T47D (cell line): ENCODE measurements at places on chromosomes 16 and 17.

DNA sequence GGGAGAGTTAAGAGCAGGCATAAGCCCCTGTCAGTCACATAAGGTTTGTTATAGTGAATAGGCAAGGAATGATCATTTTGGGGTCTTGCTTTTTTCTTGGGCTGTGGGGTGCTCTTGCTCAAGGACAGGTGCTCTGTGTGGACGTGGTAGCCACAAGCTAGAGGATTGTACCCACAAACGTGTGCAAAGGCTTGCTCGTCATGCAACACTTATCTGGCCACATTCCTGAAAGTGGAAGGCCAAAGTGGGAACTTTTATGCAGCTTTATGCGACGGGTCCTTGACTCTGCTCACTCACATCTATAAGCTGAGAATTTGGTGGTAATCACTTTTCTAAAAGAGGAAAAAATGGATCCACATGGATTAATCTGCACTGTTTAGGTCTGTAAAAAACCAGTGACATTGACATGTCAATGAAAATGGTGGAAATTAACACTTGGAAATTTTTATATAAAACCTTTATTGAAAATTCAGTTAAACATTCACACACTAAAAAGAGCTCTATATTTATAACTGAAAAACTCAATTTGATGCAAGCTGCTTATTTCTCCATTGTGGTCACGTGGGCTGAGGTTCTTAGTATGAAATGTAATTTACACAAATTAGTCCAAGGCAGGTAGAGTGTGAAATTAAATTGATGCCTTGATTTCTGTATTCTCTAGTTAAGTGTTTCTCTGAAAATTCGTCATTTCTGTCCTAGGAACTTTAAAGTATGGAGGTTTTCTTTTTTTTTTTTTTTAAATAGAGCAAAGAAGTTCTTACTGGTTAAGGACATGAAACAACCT, 162.3 kb downstream of the MSI2 start:
- DNase-seq: no peak

DNA sequence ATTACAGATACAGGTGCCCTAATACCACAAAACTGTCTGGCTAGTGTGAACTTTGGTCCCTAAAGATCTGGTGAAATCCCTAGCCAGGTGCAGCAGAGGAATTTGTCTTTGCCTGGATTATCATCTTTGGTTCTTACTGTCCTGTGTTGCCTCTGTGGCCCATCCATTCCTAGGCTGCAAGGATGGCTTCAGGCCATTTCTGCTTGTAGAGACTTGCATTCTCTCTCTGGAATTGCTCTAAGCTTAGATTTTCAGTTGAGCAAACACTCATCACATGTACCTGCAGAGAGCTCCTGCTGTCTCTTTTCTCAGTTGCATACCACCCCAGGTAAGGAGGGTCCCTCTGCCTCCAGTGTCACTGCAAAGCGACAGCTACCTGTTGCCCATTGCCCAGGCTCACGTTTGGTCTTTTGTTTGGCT, 114.9 kb downstream of the PRKCA start:
- no peak for DNase-seq

DNA sequence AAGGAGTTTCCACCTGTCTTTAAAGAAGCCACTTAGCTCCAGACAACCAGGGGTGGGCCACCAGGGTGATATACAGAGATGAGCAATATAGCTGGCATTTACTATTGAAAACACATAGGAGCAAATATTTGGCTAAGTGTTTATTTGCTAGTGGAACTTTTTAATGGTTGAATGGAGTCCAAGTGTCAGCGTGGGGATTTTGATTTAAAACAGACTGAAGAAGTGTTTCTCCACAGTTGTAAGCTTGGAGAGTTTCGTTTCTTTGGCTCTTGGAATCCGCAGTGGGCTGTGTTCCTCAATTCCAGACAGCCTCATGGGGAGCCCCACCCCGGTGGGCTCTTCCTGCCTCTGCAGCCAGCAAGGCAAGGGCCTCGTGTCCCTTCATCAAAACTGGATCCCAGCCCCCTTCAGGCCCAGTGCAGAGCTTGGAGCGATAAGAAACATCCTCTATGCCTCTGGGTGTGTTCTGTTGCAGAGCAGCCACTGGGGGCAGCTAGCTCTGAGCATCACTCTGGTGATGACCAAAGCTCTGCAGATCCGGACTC, 36.1 kb downstream of the NOG start:
- DNase-seq: no peak

GRCh38 chr17:28494445-28495188, 11.5 kb upstream of the FOXN1 start:
- peak; percentile 84 for DNase-seq

- peak; percentile 21 for DNase-seq
These were observed 3.2 kb upstream of the SAMD14 start for GRCh38 chr17:50133028-50133768.

DNA sequence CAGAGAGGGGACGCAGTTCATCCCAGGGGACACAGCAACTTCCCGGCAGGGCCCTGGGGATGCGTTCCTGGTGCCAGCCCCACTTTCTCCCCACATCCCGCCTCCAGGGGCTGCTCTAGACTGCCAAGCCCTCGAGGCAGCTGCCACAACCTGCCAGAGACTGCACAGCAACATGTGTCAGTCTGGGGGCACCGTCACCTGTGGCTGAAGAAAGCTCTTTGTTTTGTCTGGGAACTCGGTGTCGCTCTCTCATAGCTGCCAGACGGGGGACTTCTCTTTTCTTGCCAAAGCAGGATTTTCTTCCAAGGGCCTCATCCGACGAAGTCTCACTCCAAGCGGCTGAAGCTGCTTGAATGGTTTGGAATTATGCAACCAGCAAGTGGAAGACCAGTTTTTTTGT, 43.7 kb downstream of the COTL1 start:
- no peak for DNase-seq

DNA sequence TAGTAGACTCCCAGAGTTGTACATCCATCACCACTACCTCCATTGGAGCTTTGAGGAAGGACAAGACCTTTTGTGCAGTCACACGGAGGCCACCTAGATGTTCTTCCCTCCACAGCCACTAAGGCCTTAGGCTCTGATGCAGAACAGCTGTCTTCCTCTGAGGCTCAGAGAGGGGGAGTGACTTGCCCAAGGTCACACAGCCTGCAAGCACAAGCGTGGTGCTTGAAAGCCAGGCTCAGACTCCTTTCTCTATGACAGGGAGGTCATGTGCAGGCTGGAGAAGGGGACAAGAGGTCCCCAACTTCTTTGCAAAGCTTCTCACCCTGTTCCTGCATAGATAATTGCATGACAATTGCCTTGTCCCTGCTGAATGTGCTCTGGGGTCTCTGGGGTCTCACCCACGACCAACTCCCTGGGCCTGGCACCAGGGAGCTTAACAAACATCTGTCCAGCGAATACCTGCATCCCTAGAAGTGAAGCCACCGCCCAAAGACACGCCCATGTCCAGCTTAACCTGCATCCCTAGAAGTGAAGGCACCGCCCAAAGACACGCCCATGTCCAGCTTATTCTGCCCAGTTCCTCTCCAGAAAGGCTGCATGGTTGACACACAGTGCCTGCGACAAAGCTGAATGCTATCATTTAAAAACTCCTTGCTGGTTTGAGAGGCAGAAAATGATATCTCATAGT, 12.7 kb downstream of the SCGB1C2 start:
- DNase-seq: peak; percentile 66

DNA sequence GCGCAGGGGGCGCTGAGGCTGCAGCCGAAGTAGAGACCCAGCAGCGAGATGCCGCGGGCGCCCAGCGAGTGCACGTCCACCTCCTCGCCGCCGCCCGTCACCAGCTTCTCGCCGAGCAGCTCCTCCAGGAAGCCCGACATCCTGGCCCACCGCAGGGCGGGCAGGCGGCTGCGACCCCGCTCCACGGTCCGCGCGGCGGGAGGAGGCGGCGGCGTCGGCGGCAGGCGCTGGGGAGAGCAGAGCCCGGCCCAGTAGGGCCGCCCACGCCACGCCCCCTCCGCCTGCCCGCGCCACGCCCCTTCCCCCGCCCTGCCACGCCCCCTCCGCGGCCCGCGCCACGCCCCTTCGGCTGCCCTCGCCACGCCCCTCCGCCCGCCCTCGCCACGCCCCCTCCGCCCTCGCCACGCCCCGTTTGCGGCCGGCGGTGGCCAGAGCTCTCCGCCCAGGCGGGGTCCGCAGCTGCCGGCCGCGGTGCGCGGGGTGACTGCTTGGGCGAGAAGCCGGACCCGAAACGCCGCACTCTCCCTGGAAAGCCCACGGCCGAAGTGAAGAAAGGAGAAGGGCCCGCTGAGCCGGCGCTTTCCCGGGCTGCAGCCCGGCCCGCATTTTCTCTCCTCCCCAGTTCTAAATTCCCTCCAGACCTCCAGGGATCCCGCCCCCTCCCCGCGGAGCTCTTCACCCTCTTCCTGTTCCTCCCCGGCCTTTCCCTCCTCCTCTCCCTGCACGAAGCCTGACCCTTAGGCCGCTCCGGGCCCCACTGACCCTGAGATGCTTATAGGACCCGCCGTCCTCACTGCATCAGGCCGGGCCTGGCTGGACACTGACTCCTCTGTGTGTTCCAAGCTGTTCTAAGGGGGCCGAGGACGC, at the start of gene NXN:
Gene NXN, minus strand, starts transcription at position 238 of the 867 bp plus-strand sequence.
- peak; percentile 65 for DNase-seq

- no peak for DNase-seq
These were observed 5.0 kb downstream of the TTLL6 start for GRCh38 chr17:48812001-48812400.

GRCh38 chr16:84511831-84512230, 7.4 kb upstream of the MEAK7 start:
- no peak for DNase-seq

- DNase-seq: no peak
These were observed 66.0 kb downstream of the RAP1GAP2 start for GRCh38 chr17:2862197-2862596.

- DNase-seq: no peak
These were observed 4.9 kb upstream of the ACTG1 start for GRCh38 chr17:81517339-81518112.
